ENCODE measurements at places on chromosomes 4 and X.

DNA sequence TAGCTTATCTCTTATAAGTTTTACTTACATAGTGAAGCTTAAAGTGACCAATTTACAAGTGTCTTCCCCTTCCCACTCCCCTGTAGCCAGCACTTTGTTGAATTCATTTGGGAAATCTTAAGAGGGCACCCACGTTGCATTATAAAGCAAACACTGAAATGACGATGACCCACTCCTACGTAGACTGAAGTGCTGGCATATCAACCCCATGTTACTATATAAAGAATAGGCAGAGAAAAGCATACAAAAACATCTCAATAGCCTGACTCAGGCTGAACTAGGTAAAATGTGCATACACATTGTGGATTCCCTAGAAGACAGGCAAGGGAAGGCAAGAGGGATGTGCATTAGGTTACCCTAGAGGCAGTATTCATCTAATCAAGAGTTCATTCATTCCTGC is 313.4 kb downstream of the TENM3 start:
- no peak for DNase-seq

GRCh38 chr4:33025236-33025635 is 2305.1 kb downstream of the PCDH7 start:
- DNase-seq = no peak

DNA sequence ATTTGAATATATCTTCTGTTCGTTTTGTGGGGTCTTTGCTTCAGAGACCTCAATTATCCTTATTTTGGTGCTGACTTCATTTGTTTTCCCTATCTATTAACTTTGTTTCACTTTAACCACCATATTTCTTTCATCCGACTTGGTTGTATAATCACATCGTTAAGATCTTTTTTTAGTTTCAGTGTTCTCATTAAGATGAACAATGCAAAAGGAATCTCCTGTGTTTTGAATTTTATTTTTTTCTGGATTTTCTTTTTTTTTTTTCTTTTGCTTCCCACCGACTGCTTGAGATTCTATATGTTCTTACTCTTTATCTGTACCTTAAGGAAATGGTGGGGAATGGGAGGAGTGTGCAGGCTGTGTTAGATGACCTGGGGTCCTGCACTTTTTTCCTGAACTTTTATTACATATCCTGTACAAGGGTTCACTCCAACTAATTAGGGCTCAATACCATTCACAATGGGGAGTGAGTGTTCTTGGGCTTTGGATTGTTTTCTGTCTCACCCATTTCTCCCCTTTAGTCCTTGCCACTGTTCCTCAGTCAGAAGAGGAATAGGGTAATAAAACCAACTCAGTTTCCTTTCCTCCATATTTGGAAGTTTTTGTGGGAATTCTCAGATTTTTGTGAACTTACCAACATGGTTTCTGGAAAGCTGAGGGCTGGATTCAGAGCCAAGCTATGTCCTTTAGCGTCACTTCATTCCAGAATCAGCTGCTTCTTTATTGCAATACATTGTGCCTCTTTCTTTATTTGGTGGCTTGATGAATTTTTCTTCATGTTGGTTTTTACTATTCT is 43.2 kb upstream of the BMPR1B start:
- DNase-seq = no peak

- no peak for DNase-seq
These were observed 322.1 kb downstream of the TLL1 start for GRCh38 chr4:166195101-166195500.

DNA sequence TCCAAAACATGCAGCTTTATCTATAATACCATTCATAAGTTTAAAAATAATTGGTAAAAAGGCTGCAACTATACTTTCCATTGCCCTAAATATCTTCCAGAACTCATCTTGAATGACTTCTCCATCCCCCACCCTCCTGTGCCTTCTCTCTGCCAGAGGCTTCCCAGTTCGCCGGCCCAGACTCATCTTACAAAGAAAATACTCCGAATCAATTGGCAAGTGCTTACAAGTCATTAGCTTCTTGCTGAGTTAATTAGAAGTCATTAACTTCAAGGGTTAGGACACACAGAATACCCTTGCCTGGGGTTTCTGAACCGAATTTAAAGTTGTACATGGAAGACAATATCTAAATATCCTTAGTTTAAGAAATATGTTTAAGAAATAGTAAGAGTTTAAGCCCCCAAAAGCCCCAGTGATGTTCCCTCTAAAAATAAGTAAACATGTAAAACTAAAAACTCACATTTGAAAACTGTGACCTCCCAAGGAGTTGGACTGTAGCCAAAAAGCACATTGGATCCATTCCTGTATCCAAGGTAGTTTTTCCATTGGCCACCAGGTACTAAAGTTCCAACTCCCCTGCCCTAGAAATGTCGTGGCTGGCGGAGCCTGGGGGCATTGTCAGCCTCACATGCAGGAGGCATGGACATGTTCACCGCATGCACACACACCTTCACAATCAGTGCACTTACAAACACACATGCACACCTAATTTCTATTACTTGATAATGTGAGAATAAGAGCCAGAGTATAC is 535.2 kb upstream of the FAT1 start:
- no peak for DNase-seq

- DNase-seq = no peak
These were observed 4.1 kb downstream of the SH3BP2 start for GRCh38 chr4:2796849-2797544.

DNA sequence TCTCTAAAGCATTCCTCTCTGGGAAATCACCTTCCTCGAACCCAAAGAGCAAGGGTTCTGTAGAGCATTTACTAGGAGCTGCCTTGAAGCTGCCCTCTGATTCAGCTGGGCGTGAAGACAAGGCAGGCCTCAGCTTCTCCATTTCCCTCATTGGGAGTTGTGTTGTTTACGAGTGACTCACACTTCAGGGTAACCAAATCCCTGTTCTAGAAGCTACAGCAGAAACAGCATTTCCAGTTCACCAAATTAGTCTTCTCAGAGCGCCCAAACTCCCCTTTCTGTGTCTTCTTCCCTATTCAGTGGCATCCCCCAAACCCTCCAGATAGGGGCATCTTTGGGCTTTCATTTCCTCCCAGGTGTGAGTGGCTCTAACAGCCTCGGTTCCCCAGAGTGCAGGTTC is 863 bp upstream of the XPNPEP2 start:
- no peak for DNase-seq

DNA sequence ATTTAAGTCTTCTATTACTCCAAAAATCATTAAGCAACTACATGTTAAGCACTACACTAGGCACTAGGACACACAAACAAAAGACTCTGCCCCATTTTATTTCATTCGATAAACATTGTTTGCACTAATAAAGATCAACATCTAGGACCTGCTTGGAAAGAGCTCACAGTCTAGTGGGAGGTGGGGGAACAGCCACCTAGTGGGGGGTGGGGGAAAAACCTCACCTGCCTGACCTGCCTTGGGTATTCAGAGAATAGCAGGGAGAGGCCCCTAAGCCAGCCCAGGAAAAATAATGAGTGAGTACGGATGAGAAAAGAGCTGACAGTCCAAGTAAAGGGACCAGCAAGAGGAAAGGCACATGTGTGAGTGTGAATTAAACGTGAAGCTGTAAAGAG is 52.2 kb downstream of the PRDM5 start:
- no peak for DNase-seq

GRCh38 chr4:94722270-94722669 is 35.5 kb upstream of the BMPR1B start:
- no peak for DNase-seq

- no peak for DNase-seq
These were observed 79.6 kb downstream of the CCKAR start for GRCh38 chr4:26410385-26411293.

GRCh38 chrX:46967547-46967946 is 55.3 kb downstream of the JADE3 start:
- no peak for DNase-seq

Measured in stimulated activated CD8-positive, alpha-beta memory T cell treated with anti-CD3 and anti-CD28 coated beads, Interleukin-4, amount 100 ng/mL, for 4 hours (primary cell).